Stimulated activated CD4-positive, alpha-beta T cell treated with anti-CD3 and anti-CD28 coated beads, Interleukin-12 subunit alpha, Interleukin-12 subunit beta, amount 100 ng/mL, for 24 hours (primary cell): ENCODE measurements at places on chromosomes 11 and 22.
A peak's percentile ranks its signal among the peaks of the same experiment; 100 is the strongest.

- no peak for DNase-seq
These were observed 6.4 kb downstream of the LTBP3 start for GRCh38 chr11:65551572-65552387.

- peak; percentile 39 for DNase-seq
These were observed 4.7 kb downstream of the MPEG1 start for GRCh38 chr11:59207988-59208451.

DNA sequence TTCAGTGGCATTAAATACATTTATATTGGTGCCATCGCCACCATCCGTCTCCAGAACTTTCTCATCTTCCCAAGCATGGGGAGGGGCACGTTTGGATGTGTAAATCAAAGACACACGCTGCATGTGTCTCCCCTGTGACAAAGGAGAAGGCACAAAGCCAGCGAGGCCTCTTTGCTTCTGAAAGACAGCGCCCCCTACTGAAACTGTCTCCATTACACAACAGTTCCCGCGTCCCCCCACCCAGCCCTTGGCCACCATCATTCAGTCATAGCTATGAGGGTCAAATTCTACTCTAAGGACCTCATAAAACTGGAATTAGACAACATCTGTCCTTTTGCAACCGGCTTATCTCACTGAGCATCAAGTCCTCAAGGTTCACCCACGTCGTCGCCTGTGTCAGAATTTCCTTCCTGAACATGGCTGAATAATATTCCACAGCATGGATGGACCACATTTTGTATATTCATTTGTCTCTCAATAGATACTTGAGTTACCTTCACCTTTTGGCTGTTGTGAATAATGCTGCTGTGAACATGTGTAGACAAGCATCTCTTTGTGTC lies 64.8 kb downstream of the IGF2 start:
- DNase-seq: no peak

DNA sequence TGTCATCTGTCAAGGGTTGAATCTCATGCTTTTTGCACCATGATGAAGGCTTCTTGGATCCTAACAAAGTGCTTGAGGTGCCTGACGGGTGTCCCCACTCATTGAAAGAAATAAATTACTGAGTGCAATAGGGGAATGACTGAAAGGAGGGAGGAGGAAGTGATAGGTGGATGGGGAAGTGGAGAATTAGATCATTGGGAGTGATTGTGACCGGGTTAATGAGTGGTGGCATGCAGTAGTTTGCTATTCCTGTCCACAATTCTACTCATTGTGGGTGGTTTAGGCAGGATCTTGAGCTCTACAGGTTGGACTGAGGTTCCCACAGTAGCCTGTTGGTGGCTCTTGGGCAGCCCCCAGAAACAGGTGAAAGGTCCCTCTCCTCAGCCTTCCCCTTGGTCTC lies 44.3 kb downstream of the THAP12 start:
- DNase-seq: no peak

GRCh38 chr22:27399161-27399560 lies 402.4 kb downstream of the MN1 start:
- DNase-seq: no peak

GRCh38 chr11:10629411-10630002 lies 61.0 kb upstream of the LYVE1 start:
- DNase-seq: no peak

DNA sequence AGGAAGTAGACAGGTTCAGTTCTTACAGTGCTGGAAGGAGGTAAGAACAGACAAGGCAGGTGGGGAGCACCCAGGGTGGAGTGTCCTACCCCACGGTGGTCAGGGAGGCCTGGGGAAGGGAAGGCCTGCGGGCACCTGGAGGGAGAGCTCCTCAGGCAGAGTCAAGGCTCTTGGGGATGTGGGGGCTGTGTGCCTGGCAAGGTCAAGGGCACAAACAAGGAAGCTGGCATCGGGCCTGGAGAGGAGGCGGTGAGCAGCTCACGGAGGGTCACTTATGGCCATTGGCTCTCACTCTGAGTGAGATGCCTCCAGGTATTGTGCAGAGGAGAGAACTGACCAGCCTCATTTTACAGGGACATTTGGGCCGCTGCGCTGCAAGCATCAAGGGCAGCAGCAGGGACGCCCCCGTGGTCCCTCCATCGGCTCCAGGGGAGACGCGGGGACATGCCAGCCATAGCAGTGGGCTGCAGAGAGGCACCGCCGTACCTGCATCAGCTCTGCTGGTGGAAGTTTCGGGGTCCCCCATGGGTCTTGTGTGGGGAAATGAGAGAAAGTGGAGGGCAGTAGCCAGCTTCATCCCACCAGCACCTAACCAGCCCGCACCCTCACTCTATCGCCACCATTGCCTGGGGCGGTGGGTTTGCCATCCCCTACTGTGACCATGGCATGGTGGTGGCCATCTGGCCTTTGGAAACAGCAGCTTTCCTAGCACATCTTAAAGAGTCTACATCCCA lies 37.5 kb upstream of the RTL6 start:
- no peak for DNase-seq

- DNase-seq: no peak
These were observed 4.0 kb upstream of the TRIM29 start for GRCh38 chr11:120141768-120142423.

- no peak for DNase-seq
These were observed 689 bp downstream of the RAB39A start for GRCh38 chr11:107928767-107929507.

DNA sequence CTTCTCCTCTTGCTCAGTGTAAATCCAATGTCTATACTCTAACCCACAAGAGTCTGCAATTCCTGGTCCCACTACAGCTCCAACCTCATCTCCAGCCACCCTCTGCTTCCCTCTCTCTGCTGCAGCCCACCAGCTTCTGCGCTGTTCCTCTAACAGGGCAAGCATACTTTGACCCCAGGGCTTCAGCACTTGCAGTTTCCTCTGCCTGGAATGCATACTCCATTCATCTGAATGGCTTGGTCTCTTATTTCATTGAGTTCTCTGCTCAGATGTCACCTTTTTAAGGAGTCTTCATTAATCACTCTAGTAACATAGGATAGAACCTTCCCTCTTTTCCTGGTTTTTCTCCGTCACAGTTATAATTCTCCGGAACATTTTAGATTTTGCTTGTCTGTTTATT lies 141.6 kb downstream of the BUD13 start:
- DNase-seq: no peak

DNA sequence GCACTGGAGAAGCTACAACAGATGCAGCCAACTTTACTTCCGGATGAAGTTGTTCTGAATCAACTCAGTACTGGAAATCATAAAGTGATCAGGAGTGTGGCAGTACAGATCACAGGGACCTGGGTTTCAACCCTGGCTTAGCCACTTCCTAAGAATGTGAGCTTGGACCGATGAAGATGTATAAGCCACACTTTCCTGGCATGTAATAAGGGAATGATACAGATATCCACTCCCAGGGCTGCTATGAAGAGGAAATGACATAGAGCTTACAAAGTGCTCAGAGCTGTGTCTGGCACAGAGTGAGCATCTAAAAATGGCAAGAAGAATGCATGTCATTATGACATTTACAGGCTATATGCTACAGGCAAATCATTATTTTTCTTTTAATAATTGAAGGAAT lies 378.7 kb downstream of the NTM start:
- no peak for DNase-seq

GRCh38 chr11:134615041-134615615 lies 203.1 kb upstream of the B3GAT1 start:
- DNase-seq: no peak

DNA sequence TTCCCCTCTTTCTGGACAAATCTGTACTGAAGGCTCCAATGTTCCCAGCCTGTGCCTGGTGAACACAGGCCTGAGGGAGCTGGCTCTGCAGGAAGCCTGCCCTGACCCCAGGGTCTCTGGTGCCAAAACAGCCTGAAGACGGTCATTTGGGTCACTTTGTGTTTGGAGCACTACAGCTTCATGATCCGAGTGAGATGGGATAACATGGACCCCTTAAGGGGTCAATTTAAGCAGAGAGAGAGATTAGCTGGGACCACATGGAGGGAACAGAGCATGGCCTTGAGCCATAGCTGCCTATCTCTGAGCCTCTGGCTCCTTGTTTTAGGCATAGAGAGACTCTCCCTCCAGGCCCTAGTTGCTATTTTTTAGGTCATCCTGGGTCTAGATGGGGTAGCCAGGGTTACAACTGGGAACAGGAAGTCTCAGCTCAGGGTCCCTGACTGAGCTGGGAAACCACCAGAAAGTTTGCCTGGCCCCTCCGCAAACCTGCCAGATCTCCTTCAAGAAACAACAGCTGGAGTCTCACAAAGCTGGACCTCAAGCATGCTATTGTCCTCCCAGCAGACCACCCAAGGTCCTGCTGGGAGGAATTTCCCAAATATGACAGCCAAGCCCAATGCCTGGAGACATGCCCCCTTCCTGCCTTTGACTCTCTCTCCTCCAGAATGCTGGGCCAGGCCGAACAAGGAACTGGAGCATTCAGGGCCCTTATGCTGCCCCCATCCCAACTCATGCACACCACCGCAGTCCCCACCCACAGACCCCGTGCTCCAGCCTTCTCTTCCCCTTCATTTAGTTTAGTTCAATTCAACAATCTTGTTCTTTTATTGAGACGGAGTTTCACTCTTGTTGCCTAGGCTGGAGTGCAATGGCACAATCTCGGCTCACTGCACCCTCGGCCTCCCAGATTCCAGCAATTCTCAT lies 4.0 kb downstream of the SLCO2B1 start:
- DNase-seq: no peak

DNA sequence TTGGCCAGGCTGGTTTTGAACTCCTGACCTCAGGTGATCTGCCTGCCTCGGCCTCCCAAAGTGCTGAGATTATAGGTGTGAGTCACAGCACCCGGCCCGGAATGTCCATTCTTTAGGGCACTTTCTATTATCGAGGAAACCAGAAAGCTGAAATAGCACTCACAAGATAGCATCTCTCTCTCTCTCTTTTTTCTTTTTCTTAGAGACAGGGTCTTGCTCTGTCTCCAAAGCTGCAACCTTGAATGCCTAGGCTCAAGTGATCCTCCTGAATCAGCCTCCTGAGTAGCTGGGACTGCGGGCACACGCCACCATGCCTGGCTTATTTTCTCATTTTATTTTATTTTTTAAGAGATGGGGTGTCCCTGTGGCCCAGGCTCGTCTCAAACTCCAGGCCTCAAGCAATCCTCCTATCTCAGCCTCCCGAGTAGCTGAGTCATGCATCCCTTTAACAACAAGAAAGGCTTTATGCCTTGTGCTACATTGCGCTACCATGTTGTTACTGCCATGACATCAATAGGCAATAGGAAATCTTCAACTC lies 7.2 kb upstream of the EED start:
- no peak for DNase-seq

GRCh38 chr11:21427726-21428125 lies 758.3 kb downstream of the NELL1 start:
- no peak for DNase-seq

DNA sequence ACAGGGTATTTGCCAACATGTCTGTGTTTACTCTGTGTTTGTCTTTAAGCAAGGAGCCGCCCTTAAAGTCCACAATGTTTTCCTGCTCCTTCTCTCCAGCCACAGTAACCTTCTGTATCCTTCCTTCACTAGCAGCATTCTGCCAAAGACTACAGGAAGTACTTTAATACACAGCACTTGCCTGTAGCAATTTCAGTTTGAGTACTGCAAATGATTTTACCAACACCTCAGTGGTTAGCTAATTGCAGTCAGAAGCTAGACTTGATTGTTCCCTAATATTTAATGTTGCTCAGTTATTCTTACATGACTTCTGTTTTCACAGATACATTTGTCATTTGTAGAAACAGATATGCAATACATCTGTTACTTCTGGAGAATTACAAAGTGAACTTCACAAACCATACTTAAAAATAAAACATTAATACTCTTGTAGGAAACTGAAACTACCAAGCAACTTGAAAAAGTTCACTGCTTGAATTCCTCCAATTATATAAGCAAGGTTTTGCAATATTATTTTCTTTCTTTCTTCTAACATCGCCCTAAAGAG lies 69.1 kb downstream of the FCHSD2 start:
- DNase-seq: no peak
